ENCODE measurements at places on chromosomes 16 and 17.

DNA sequence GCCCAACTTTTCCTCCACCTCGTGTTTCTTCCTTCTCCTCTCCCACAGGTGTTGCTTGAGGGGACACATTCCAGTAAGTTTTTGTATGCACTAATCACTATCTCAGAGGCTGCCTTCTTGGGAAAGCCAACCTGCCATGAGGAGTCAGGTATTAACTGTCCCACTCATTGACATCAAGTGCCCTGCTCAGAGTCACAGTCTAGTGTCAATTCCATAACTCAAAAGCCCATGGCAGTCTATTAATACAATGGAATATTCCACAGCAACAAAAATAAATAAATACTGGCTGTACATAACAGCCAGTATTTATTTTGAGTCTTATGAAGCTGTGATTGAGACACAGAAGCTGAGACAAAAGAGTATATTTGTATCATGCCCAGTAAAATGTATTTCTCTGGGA, 26.1 kb upstream of the KIF2B start:
- no peak for DNase-seq

GRCh38 chr16:49994006-49994405, 31.0 kb upstream of the CNEP1R1 start:
- no peak for DNase-seq

DNA sequence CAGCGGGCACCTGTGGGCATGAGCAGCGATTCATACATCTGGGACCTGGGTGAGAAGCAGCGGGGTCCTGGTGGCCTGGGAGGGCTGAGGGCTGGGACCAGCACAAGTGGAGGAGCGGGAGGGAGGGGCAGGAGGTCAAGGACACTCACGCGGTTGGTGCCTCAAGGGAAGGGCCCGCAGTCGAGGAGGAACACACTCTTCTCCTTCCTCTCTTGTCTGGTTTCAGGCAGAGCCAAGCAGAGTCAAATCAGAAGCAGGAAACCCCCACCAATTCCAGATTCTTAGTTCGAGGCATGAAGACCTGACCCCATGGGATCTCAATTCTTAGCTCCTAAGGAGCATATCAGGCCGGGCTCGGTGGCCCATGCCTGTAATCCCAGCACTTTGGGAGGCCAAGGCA, 15.7 kb downstream of the DNAI2 start:
- no peak for DNase-seq

GRCh38 chr16:86563469-86564345, 2.9 kb upstream of the FOXC2 start:
- peak; percentile 79 for DNase-seq

DNA sequence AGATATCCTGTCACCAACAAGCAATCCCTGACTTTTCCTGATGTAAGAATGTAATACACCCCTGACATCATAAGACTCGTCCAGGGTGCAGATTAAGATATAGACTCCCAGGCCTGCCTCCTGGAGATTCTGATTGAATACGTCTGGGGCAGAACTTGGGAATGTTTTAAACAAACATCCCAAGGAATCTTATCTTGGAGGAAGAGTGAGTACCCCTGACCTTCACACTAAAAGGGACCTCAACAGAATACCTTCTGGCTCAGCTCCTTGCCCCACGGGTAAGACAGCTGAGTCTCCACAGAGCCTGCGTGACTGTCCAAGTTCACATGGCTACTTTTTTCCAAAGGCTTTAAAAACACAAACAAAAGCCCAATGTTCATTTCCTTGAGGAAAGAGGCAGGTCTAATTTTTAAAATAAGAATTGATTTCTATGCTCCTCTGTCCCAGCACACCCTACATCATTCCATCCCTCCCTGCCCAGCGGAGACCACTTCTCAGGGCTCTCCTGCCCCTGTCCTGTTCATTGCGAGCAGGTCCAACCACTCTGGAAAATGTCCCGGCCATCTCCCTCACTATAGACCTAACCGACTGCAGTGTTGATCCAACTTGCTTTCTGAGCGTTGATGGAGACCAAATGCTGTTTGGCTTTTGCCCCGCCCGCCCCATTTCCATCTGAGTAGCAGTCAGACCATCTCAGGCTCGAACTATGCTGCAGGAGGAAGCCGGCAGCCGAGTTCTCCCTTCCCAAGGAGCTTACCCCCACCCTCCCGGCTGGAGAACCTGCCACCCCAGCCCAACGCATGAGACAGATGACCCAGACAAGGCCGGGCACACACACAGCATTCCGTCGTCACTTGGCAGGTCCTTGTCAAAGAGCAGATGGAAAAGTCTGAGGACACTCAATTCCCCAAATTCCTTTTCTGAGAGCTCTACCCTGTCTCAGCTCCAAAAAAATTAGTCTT, 44.1 kb upstream of the MYH10 start:
- DNase-seq: no peak

- DNase-seq: peak; percentile 76
Measured at GRCh38 chr17:65243838-65244625, 106.9 kb downstream of the RGS9 start.
